ENCODE measurements at places on chromosomes 16 and 17.

DNA sequence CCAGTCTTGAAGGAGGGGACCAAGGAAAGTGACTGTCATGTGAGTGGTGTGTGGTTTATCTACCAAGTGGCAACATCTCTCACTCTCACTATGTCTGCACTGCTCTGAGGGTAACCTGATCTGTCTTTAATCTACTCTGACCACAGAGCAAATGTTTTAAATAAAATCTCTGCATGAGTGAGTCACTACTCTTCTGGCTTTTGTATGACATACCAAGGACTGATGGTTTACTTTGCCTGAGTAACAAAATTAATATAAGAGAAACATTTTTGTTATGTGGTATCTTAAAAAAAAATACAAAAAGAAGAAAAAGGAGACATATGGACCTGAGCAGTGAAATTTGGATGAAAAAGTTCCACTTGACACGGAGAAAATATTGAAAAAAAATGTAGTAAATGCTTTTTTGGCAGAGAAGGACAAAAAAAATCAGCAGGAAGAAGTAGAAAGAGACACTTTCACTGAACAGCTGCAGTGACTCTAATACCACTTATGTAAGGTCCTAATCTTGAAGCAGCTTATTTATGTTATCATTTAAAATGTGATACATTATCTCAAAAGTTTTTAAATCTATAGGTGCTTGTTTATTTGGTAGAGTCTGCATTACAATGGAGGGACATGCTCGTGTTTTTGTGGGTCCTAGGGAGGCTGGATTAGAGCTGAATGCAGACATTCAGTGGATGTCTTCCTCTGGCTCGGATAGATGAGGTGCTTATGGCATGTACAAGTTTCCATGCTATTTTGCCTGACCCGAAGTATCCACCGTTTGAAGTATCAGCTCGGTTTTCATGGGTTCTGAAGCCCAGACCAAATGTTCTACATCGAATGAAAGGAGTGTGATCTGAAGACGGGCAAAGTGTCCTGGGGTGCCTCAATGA lies 240.7 kb downstream of the MAP2K6 start:
- DNase-seq: no peak

- no peak for DNase-seq
These were observed 3.3 kb downstream of the HERPUD1 start for GRCh38 chr16:56935201-56935600.

- no peak for DNase-seq
These were observed 5.6 kb downstream of the POLG2 start for GRCh38 chr17:64491034-64491860.

GRCh38 chr16:1787322-1788094 lies 4.7 kb downstream of the NUBP2 start:
- DNase-seq: no peak

GRCh38 chr16:77896415-77897128 lies 108.2 kb downstream of the VAT1L start:
- DNase-seq: peak; percentile 47

GRCh38 chr16:66581246-66581952 lies 2.1 kb downstream of the CMTM2 start:
- no peak for DNase-seq

DNA sequence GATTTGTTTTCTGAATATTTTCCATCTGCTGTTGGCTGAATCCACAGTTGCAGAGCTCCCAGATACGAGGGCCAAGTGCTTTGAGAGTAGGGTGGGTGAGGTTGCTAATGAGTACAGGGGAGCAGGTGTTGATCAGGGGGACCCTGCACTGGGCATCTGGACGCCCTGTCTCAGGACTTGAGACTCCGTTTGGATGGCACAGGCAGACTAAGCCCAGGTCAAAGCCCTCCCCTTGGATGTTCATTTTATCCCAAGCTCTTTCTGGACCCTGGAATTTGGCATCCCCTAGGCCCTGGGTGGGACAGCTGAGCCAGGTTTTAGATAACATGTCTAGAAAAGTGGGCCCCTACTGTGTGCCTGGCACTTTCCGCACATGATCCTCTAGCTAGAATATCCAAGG lies 12.1 kb downstream of the USP6 start:
- DNase-seq: no peak

DNA sequence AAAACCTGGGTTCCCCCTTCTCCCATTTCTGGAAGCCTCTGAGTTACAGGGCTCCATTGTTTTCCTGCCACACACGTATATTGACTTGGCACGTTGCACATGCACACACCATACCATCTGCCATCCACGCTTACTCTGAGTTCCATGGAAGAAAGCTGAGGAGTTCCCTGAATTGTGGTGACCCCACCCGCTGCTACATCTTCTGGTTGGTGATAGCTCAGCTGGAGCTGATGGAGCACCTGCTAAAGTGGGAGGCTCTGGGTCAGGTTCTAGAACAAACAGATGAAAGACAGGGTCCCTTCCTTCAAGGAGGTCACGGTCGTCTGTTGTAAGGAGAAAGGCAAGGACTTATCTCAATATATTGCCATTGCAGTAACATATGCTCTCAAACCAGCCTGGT lies 41.1 kb downstream of the TMEM11 start:
- no peak for DNase-seq

- DNase-seq: no peak
These were observed 28.5 kb downstream of the CACNG4 start for GRCh38 chr17:66992911-66993442.

DNA sequence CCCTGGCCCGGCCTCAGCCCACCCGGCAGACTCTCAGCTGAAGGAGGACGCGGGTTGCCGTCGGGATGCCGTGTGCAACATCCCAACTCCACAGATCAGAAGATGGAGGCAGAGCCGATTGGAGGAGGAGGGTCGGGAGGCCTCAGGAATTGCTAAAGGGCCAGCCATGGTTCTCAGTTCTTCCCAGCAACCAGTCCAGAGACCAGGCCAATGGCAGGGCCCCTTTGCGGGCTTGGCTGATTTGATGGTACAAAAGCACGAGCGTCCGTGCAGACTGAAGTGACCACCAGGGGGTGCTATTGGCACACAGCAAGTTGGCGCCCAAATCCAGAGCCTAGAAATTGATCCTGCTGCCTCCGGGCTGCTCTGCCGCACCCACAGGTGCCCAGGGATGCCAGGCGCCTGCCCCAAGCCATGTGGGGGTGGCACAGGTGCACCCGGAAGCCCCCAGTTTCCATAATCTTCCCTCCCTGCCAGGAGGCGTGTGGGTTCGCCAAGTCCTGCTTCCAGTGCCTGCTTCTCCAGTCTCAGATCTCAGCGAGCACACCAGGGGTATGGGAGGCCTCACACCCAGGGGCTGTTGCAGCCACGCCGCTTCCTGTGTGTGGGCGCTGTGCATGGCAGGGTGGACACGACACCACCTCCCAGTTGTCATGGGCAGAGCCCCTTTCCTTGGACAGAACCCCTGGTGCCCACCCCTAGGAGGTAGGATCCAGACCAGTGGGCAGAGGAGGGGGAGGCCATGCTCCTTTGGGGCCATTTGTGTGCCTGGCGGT lies 7.1 kb upstream of the TEX19 start:
- DNase-seq: peak; percentile 66

DNA sequence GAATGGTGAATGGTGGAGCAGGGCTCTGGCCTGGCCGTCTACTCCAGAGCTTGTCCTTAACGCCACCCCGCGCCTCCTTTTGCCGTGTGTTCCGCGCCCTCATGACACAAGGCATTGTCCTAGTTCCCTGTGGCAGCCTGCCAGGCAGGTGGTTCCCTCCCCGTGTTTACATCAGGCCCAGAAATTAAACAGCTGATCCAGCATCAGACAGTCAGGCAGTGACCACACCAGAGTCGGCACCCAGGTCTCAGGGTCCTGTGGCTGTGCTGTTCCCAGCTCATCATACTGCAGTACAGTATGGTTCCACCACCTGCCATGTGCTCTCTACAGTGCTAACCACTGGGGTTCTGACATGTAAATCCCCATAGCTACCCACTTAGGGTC lies 119.7 kb downstream of the RAB11FIP4 start:
- DNase-seq: peak; percentile 37

- DNase-seq: no peak
These were observed 1.8 kb downstream of the CD300C start for GRCh38 chr17:74543891-74544760.

DNA sequence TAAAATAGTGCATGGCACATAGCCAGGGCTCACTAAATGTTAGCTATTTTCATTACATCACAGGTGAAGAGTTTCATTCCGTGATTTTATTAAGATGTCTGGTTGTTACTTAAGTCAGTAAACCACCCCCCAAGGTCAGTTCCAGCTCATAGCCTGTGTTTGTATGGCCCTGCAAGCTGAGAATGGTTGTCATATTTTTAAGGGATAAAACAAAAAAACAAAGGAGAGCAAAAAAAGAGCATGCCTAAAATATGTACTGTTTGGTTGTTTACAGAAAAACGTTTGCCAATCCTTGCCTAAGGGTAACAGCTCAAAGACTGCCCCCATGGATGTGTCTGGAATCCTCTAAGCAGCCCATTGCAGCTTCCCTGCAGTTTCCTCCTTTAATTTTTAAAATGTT lies 329.6 kb downstream of the CA10 start:
- DNase-seq: no peak

DNA sequence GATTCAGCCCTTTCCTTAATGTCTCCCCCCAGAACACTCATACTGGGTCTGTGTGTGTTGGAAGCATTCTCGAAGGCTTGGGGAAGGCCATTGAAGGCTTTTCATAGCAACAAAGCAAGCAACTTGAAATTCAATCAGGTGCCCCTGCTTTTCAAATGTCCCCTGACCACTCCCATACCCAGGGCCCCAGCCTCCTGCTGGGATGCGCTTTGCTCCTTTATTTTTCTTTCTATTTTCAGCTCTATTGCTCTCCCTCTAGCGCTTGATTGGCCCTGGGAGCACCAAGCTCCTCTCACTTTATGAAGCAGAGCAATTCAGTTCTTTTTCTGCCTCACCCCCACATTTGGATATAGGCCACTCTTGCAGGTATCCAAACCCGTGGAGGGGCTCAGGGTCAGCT lies 92.0 kb downstream of the WSCD1 start:
- peak; percentile 28 for DNase-seq

- peak; percentile 83 for DNase-seq
These were observed 64.0 kb downstream of the MYO18A start for GRCh38 chr17:29115961-29116803.

- DNase-seq: peak; percentile 66
These were observed at the start of gene HIC1 for GRCh38 chr17:2054512-2055291. Gene HIC1, plus strand, starts transcription at chr17:2055103. Its CDS starts 1,588 bp downstream, at chr17:2056691.
